ENCODE measurements at places on chromosomes 5 and 9. TPM values are rescaled to one million over a fixed set of nuclear protein-coding genes. Genes with fewer than 3 reads are reported as not detected.

The TERT gene
- polyA plus RNA-seq: not detected

The OR2Y1 gene
- not detected for polyA plus RNA-seq

The PCDHB3 gene
- polyA plus RNA-seq: 0.05 TPM

The DIPK1B gene
- polyA plus RNA-seq: not detected

The VLDLR gene
- 7.4 TPM for polyA plus RNA-seq

The PLCXD3 gene
- polyA plus RNA-seq: not detected

The CCDC192 gene
- polyA plus RNA-seq: not detected

The EXD3 gene
- polyA plus RNA-seq: 1.9 TPM

The LYRM7 gene
- 3.3 TPM for polyA plus RNA-seq

All from keratinocyte (primary cell).